ENCODE measurements at places on chromosomes 7 and 10.

DNA sequence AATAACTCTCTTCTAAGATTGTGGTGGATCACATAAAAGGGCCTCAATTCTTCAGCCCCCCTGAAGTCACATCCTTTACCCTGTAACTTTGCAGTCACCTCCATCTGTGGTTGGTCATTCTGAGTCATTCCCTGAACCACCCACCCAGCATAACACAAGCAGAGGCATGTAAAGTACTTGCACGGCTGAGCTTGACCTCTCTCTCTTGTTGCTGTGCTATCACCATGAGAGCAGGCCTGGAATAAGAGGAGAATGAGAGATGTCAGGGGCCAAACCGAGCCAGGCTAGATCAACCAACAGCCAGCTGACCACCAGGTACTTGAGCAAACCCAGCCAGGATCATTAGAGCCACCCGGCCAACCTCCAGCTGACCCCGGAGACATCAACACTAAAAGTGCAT lies 13.5 kb upstream of the STK17A start:
- no peak overlapping the region for H3K27ac ChIP-seq
- no peak for DNase-seq
- H3K4me1 ChIP-seq: no peaks in the 10 kb centered on the region
- no peaks in the 10 kb centered on the region for H3K36me3 ChIP-seq
- H3K4me3 ChIP-seq: no peak overlapping the region
- no peaks in the 10 kb centered on the region for H3K27me3 ChIP-seq

DNA sequence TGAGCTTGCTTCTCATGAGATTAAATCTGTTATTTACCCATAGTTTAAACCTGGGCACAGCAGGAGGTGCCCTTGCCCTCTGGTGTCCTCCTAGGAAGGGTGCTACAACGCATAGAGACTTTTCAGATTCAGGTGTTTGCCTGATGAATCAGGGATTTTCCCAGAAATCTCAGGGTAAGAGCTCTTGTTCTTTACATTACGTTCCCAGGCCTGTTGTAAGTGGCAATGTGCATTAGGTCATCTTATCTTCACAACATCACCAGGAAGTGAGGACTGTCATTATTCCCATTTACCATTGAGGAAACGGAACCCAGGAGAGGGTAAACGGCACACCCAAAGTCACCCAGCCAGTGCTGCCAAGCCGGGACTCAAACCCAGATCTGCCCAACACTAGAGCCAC lies 73.0 kb downstream of the NHLRC2 start:
- H3K36me3 ChIP-seq: no peaks in the 10 kb centered on the region
- H3K4me1 ChIP-seq: no peaks in the 10 kb centered on the region
- no peak for DNase-seq
- no peak overlapping the region for H3K27ac ChIP-seq
- H3K4me3 ChIP-seq: no peak overlapping the region
- H3K27me3 ChIP-seq: no peaks in the 10 kb centered on the region

DNA sequence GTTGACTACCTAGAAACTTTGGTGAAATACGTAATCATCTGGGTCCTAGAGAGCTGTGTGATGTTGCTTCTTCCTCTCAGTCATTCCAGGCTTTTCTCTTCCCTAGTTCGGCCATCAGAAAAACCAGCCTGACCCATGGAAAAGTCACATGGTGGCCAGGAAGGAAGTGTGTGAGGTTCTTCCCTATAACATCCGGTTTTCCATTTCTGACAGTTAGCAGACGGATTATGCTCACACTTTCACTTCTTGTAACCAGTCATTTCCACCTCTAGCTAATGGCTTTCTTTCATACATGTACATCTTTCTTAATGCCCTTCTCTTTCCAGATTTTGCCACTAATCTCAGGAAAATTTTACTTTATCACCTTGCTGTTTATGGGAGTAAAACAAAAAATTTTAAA lies 110.0 kb upstream of the GLCCI1 start:
- no peak overlapping the region for H3K27ac ChIP-seq
- H3K27me3 ChIP-seq: no peaks in the 10 kb centered on the region
- H3K4me3 ChIP-seq: no peak overlapping the region
- H3K4me1 ChIP-seq: peaks cover 6% of the 10 kb centered on the region

DNA sequence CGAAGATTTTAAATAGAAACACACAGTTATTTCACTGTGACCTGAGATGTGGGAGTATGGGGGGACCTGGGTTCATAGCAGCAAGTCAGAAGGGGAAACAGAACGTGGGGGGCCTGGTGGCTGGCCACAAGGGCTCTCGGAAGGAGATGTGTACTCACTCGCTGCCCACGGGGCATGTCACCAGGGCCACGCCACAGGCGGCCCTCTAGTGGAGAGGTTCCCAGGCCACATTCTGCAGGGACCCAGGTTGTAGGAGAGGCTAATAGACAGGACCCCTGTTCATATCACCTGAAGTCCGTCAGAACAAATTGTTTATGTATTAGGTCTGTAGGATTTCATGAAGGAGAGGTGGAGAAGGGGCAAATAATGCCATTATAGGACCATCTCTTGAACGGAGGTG lies 25.1 kb upstream of the SVOPL start:
- no peak for DNase-seq
- H3K4me1 ChIP-seq: no peaks in the 10 kb centered on the region
- no peaks in the 10 kb centered on the region for H3K36me3 ChIP-seq
- H3K27ac ChIP-seq: no peak overlapping the region

DNA sequence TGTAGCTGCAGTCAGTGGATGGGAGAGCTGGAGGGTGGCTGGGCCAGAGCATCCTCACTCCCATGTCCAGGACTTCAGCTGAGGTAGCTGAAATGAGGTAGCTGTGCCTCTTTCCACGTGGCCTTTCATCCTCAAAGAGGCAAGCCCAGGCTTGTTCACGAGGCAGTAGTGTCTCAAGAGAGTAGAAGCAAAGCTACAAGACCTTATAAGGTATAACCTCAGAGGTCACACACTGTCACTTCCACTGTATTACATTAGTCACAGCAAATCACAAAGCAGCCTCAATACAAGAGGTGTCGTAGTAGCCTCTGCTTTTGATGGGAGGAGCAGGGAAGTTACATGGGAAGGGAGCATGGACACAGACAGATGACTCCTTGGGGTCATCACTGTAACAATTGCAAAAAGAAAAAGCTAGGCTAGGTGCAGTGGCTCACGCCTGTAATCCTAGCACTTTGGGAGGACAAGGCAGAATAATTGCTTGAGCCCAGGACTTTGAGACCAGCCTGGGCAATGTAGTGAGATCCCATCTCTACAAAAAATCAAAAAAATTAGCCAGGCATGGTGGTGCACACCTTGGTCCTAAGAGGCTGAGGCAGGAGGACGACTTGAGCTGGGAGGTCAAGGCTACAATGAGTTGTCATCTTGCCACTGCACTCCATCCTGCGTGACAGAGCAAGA lies 97.5 kb downstream of the SKIDA1 start:
- no peak overlapping the region for H3K4me3 ChIP-seq
- H3K4me1 ChIP-seq: no peaks in the 10 kb centered on the region
- no peak overlapping the region for H3K27ac ChIP-seq
- peaks cover 2% of the 10 kb centered on the region for H3K36me3 ChIP-seq

GRCh38 chr7:103821092-103821491 lies 168.4 kb downstream of the RELN start:
- H3K4me3 ChIP-seq: no peak overlapping the region
- DNase-seq: no peak
- H3K4me1 ChIP-seq: no peaks in the 10 kb centered on the region
- no peaks in the 10 kb centered on the region for H3K36me3 ChIP-seq
- no peaks in the 10 kb centered on the region for H3K27me3 ChIP-seq

DNA sequence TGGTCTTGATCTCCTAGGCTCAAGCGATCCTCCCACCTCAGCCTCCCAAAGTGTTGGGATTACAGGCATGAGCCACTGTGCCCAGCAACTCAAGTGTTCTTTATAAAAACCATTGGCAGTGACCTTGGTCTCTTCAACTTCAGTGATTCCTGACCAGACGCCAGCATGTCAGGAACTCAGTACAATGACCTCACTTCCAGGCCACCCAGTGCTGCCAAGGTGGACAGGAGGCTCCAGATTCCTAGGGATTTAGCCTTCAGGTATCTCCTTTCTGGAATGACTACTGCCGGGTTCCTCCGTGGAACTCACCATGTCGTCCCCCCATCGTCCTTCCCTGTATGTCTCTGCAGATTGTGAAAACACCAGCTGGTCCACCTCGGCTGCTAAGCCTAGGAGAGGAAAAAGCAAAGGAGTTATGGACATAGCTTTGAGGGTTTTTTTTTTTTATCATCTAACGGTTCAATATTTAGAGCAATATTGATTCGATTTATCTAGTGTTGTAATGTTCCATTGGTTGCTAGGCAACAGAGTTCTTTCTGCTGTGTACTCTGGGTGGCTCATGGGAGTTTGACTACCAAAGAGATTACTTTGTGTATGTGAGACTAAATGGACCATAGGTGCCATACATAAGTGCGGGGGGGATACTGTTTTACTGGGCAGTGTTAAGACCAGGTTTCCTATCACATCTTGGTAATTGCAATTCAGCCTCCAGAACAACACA lies 425.8 kb upstream of the AUTS2 start:
- no peak overlapping the region for H3K27ac ChIP-seq
- H3K4me3 ChIP-seq: no peak overlapping the region
- no peak for DNase-seq
- H3K36me3 ChIP-seq: no peaks in the 10 kb centered on the region
- H3K27me3 ChIP-seq: peaks cover 4% of the 10 kb centered on the region
- peaks cover 12% of the 10 kb centered on the region for H3K4me1 ChIP-seq

GRCh38 chr10:71246591-71247413 lies 34.4 kb downstream of the UNC5B start:
- H3K4me1 ChIP-seq: peaks cover 10% of the 10 kb centered on the region
- peak overlapping the region; percentile 80 for H3K27ac ChIP-seq
- no peaks in the 10 kb centered on the region for H3K36me3 ChIP-seq

DNA sequence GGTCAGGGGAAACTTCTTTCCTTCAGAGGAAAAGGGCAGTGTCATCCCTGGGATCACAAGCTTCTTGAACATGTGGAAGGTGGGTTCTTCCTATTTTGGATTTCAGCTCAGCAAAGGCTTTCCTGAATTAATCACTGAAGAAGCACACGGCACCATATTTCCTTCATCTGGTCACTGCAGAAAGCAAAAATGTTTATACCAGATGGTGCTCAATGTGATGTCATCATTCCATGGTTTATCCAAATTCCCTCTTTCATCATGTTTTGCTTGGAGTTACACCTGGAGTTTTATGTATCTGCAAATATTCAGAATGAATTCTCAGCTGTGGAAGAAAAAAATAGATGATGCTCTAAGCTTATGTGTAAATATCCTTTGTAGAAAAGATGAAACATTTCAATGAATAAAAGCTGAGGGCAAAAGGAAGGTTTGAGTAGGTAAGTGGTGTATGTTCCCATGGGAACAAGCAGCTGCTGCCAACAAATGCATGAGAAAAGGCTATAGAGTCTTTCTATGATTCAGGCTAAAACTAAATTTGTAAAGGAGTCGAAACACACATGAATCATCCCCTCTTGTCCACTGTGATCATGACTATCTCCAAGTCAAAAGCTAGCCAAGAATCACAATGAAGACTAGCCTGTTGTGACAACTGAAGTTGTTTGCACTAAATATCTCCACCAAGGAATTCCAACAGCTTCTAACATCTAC lies 26.9 kb upstream of the BPGM start:
- H3K27ac ChIP-seq: no peak overlapping the region
- no peak overlapping the region for H3K4me3 ChIP-seq
- no peaks in the 10 kb centered on the region for H3K4me1 ChIP-seq
- H3K36me3 ChIP-seq: no peaks in the 10 kb centered on the region

DNA sequence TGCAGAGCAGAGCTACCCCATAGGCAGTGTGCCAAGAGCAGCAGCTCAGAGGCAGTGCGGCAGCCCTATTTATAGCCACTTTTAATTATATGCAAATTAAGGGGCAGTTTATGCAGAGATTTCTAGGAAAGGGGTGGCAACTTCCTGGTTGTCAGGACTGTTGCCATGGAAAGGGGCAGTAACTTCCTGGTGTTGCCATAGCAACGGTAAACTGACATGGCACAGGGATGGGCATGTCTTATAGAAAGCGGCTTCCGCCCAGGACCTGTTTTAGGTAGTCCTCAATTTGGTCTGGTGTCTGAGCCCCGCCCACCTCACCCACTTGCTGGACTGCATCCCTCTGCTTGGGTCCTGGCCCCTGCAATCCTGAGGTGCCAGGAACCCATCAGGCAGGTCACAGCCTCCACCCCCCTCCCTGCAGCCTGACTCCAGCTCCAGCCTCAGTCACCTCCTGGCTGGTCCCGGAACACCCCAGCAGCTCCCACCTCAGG lies 115.8 kb downstream of the TMEM130 start:
- DNase-seq: no peak
- no peak overlapping the region for H3K4me3 ChIP-seq
- no peaks in the 10 kb centered on the region for H3K36me3 ChIP-seq
- peaks cover 9% of the 10 kb centered on the region for H3K27me3 ChIP-seq
- no peaks in the 10 kb centered on the region for H3K4me1 ChIP-seq

- no peak overlapping the region for H3K4me3 ChIP-seq
- H3K4me1 ChIP-seq: peaks cover 9% of the 10 kb centered on the region
- H3K27ac ChIP-seq: no peak overlapping the region
- H3K36me3 ChIP-seq: no peaks in the 10 kb centered on the region
- DNase-seq: no peak
- H3K27me3 ChIP-seq: no peaks in the 10 kb centered on the region
Measured at GRCh38 chr7:54397836-54398612, 144.2 kb upstream of the VSTM2A start.

- H3K4me1 ChIP-seq: peaks cover 43% of the 10 kb centered on the region
- H3K4me3 ChIP-seq: peak overlapping the region; percentile 94
- H3K27ac ChIP-seq: peak overlapping the region; percentile 79
Measured at GRCh38 chr10:86759073-86759672, 2.8 kb downstream of the BMPR1A start.

DNA sequence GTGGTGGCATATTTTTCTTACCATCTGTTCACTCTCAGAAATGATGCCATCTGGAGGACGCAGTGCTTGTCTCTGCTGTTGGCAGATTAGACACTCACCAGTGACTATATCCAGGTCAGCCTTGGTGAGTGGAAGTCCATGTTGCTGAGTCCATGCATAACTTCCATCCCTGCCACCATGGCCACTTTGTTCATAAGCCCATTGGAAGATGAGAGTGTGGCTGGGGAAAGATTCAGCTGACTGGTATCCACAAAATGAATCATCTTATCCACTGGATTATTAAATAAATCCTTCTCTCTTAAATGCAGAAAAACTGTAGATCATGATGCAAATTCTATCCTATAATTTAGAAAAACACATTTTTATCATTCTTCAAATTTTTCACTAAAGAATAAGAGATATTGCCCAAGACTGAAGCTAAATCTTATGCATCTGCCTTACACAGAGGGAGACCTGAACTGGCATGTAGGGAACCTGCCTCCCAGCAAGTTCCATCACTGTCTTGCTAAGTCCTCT lies 726.9 kb downstream of the TNS3 start:
- no peak for DNase-seq
- H3K4me1 ChIP-seq: no peaks in the 10 kb centered on the region
- H3K27me3 ChIP-seq: no peaks in the 10 kb centered on the region

GRCh38 chr7:2405601-2406345 lies 2.4 kb downstream of the CHST12 start:
- no peak for DNase-seq
- no peak overlapping the region for H3K27ac ChIP-seq
- peak overlapping the region; percentile 43 for H3K4me3 ChIP-seq
- peaks cover 3% of the 10 kb centered on the region for H3K27me3 ChIP-seq

DNA sequence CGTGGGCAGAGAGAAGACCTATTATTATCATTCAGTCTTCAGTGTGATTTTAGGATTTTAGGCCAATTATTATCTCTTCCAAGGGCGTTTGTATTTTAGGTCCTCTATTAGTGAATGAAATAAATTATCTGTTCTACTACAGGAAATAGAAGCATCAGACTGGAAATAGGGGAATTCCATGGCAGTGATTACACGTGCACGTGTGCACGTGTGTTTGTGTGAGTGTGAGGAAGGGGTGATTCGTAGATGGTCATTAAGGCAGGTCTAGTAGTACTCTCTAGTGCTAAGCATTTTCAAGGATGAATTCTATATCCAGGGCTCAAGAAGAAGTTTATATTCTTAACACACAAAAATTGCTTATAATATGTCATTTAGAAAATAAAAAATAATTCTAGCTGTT lies 623.2 kb downstream of the GATA3 start:
- H3K4me3 ChIP-seq: no peak overlapping the region
- no peaks in the 10 kb centered on the region for H3K36me3 ChIP-seq
- H3K4me1 ChIP-seq: no peaks in the 10 kb centered on the region
- H3K27me3 ChIP-seq: no peaks in the 10 kb centered on the region
- DNase-seq: no peak
